ENCODE measurements at places on chromosomes 3 and 15.

GRCh38 chr15:28913171-28913765 is 27.5 kb downstream of the APBA2 start:
- DNase-seq = no peak

GRCh38 chr15:58472821-58473581 is 41.2 kb downstream of the LIPC start:
- DNase-seq = no peak

- no peak for DNase-seq
Observed at GRCh38 chr3:39843440-39843839, 34.0 kb downstream of the MYRIP start.

DNA sequence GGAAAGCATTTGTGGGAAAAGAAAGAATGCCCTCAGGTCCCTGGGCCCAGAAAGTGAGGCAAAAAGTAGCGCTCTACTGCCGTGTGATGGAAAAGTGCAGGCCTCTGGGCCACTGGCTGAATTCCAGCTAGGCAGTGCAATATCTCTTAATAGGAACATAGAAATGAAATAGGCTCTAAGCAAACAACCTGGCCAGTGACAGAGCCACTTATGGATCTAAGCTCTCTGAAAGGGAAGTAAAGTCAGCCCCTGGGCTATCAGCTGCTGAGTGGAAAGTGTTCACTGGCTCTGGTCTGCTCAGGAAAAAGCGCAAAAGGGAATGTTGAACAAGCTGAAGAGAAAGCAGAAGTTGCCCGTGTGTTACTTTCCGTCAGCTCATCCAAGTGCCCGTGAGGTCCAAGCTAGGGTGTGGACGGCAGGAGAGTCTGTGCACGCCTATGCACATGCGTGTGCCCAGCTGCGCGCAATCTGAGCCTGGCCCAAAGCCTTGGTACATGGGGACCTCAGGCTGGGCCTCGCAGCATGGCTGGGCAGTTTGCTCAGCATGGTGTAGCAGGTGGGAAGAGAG is 74.0 kb upstream of the RAD18 start:
- no peak for DNase-seq

DNA sequence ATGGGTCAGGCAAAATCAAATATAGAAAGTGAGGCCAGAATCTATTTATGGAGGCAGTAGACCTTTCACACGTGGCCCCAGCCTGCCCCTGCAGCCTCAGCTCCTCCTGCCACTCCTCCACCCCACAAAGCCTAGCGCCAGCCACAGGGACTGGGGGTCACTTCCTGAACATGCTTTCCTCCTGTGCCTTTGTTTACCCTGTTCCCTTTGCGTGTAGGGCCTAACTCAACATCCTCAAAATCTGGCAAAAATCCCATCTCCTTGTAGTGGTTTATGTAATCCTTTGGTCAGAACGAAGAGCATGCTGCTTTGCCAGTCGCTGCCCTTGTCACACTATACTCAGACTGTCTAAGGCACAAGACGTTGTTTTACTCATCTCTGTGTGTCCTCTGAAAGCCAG is 39.6 kb downstream of the KBTBD12 start:
- DNase-seq = no peak

- no peak for DNase-seq
Observed at GRCh38 chr3:17874636-17875035, 132.2 kb upstream of the TBC1D5 start.

GRCh38 chr15:36331531-36332275 is 247.7 kb upstream of the CDIN1 start:
- no peak for DNase-seq

- DNase-seq = no peak
Observed at GRCh38 chr15:99578809-99579208, 13.0 kb downstream of the MEF2A start.

- DNase-seq = no peak
Observed at GRCh38 chr15:45377609-45378148, 665 bp downstream of the GATM start.

- DNase-seq = no peak
Observed at GRCh38 chr3:8886546-8886945, 76.7 kb downstream of the RAD18 start.

- no peak for DNase-seq
Observed at GRCh38 chr3:73623346-73623745, 1.4 kb downstream of the PDZRN3 start.

DNA sequence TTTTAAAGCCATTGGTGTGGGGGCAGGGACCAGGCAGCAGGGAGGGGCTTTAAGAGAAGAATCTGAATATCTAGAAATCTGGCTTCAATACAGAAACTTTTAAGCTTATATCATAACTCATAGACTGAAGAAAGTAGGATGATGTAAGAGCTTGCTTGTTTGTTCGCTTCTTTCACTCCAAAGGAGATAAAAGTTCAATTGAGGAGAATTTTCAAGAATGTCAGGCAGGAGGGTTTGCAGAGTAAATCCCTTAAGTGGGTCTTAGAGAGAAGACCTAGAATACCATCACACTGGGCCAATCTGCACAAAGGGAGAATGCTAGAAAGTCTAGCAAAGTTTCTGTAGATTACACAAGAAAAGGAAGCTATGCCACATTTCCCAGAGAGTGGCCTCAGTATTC is 4.1 kb upstream of the HLTF start:
- no peak for DNase-seq

- DNase-seq = no peak
Observed at GRCh38 chr15:62770752-62771151, 271.8 kb upstream of the TPM1 start.

DNA sequence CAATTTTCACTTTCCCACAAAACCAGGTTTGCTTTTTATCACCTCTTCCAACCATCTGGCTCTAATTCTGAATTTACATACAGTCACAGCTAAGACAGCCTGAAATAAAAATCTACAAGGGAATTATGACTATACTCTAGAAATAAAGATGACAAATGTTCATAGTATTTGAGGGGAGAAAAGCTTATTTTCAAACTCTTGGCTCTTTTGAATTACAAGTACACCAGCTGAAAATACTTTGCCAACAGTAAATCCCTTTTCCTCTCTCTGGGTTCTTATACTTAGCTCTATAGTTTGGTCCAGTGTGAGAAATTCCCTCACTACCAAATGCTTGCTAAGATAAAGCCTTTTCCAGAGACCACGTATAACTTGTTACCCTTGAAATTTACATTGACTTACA is 1037.9 kb downstream of the ROBO1 start:
- no peak for DNase-seq

GRCh38 chr3:9876991-9877390 is 3.1 kb downstream of the CIDEC start:
- no peak for DNase-seq

GRCh38 chr3:145942052-145942451 is 218.9 kb downstream of the PLOD2 start:
- DNase-seq = no peak

GRCh38 chr15:67744331-67745072 is 80.8 kb upstream of the SKOR1 start:
- DNase-seq = no peak

- no peak for DNase-seq
Observed at GRCh38 chr15:61879219-61879618, 181.0 kb downstream of the VPS13C start.

DNA sequence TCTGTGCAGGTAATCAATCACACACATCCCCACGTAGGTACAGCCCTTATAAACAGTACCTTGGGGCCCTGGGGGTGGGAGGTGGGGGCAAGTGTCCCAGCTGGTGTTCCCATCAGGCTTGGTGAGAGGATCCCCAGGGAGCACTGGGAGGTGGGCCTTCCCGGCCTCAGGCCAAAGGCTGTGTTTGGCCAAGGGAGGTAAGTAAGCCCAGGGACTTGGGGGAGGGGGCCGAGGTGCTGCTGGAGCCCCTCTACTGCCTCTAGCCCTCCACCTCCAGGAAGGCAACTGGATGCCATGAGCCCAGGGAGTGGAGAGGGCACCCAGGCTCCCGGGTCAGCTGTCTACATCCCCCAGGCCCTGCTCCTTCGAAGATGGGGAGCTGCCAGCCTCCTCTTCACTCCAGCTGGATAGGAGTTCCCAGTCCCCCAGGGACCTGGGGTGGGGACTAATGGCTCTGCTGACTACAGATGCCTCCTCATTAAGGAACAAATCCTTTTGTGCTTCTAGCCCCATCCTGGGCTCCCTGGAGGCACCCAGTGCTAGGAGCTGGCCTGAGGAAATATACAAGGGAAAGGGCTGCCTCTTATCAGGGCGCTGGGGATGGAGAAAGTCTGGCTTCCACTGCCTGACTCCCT is 33.1 kb downstream of the RNU5B-1 start:
- no peak for DNase-seq

GRCh38 chr3:46895204-46895660 is 17.7 kb downstream of the PTH1R start:
- peak; percentile 56 for DNase-seq

DNA sequence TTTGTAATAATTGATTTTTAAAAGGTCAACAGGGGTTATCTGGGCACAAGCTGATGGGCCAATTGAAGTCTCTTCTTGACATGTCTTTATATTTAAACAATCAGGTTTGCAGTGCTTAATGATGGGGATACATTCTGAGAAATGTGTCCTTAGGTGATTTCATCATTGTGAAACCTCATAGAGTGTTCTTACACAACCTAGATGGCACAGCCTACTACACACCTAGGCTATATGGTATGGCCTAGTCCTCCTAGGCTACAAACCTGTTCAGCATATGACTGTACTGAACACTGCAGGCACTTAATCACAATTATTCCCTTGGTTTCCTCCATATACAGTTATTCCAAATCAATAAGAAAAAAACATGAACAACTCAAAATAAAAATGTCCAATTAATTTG is 75.8 kb downstream of the IQSEC1 start:
- DNase-seq = no peak

- DNase-seq = no peak
Observed at GRCh38 chr3:31733234-31733667, 200.5 kb downstream of the STT3B start.

DNA sequence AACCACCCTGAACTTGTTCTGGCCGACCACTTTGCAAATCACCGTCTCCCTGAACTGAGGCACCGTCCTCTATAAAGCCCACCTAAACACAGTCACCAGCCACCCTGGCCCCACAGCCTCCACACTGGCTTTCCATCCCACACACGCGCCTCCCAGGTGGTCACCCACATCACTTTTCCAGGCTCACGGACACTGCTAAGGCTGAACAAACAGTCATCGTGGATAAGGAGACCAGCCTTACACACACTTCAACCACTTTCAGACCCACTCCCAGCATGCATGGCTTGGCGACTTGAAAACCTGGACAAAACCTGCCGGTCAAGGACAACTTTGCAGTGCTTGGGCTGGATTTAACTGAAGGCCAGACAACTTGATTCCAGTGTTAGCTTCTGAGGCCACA is 8.4 kb downstream of the CHSY1 start:
- DNase-seq = no peak

GRCh38 chr3:43013743-43014155 is 34.6 kb downstream of the GASK1A start:
- DNase-seq = no peak

DNA sequence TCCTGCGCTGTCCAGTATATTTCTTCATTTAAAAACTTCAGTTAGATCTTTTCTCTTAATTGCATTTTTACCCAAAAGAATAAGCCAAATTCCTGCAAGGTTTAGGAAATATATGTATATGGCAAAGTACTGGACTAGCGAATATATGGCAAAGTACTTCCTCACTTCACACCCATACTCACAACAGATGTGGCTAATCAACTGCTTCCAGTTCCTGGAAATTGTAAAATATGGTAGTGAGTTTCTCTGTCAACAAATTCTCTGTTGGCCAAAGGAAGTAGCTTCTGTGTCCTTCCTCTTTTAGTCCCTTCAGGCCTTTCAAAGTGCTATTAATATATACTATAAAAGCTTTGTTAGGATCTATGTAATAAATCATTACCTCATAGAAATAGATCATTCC is 22.0 kb downstream of the GPR15 start:
- DNase-seq = no peak

DNA sequence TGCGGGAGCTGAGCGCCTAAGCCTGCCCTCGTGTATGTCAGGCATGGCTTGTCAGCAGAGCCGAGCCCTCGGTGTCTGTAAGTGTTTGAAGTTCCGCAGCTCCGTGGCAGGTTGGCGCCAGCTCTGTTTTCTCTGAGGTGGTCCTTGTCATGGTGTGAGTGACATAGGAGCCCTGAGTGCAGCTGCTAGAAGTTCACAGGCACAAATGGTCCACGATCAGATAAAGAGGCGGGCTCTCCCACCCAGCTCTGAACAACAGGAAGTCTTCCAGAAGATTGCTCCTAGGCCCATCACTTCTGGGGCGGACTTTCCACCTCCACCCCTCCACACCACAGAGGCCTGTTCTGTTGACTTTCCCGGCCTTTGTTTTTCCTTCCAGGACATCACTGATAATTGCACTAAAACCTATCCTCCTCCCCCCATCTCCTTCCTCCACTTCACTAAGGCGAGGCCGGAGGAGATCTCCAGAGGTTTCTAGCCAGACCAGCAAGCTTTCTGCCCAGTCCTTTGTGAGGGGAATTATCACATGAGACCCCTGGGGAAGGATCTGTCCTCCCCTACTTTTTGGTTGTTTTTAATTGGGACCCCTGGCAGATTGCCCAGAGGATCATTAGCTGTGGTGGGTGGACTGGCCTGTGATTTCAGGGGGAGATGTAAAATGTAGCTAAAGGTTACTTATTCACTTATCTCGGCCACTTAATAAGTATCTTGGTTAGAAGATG is 19.9 kb downstream of the ITPR1 start:
- no peak for DNase-seq

All from COLO829 (cell line).